Stromal cell of bone marrow (primary cell): ENCODE measurements at places on chromosomes 3 and 15.

- no peak for DNase-seq
These were observed 47.3 kb downstream of the SSUH2 start for GRCh38 chr3:8597219-8597853.

- DNase-seq, result no peak
These were observed 13.5 kb upstream of the DLL4 start for GRCh38 chr15:40915679-40916078.

DNA sequence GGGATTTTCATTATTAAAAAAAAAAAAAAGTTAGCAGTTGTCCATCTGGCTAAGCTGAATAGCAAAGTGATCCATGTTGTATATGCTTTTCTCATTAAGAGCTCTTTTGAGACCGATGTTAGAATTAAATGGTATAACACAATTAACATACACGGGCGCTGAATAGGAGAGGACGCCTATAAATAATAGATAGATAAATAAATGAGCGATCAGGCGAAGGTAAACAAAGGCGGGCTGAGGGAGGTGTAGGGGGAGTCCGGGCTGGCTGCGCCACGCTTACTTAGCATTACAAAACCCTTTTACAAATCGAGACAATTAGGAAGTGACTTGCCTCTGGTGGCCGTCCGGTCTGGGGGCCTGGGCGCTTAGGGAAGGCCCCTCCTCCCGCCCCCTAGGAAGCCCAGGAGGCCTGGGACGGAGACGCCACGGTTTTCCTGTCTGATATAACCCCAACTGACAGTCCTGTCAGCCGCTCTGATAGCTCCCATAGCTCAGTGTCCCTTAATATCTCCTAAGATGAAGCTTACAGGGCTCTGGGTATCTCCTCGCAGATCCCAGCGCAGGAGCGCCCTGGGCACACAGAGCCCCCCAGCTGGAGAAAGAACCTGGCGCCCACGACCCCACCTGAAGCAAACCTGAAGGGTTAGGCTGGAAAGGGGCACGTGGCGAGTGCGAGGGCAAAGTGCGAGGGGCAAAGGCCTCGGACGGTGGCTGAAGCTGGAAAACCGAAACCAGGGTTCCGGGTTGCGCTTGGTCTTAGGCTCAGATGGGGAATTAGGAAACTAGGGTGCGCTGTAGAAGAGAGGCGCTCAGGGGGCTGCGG, 3.6 kb downstream of the SOX14 start:
- DNase-seq, result no peak

DNA sequence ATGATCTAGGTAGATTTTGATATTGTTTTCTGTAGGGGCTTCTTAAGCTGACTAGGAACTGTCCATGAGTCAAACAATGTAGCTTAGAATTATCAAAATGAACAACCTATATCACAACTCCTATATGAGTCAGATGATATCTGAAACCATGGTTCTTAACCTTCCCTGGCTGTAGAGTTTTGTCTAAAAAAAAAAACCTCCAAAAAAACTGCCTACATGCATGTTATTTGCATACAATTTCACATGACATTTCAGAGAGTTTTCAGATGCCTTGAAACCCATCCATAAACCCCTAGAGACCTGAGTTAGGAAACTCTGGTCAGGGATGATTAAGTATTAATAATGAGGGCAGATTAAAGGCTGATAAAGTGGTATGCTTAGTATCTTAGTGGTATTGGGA, 157.0 kb downstream of the CHST2 start:
- DNase-seq, result no peak

DNA sequence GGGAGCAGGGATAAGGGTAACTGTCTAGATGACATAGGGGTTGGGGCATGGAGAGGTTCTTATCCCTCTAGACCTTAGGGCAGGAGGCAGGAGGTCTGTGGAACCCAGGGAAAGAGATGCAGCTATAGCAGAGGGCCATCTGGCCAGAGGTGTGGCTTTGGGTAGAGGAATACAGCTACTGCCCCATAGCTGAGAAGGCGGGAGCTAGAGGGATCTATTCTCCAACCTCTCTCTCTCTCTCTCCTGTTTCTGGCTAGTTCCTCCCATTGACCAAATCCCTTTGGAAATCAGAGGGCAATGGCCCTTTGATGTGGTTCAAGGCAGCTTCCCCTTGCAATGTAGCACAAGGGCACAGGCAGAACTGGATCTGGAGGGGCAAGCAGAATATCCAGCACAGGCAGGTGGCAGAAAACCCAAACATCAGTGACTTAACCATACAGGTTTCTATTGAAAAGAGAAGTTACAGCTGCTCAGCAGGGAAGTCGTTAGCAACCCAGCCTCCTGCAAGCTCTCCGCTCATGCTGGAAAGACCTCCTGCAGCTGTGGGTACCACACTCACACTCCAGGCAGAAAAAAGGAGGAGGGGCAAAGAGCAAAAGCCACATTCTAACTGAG, 22.3 kb upstream of the LMOD3 start:
- no peak for DNase-seq

DNA sequence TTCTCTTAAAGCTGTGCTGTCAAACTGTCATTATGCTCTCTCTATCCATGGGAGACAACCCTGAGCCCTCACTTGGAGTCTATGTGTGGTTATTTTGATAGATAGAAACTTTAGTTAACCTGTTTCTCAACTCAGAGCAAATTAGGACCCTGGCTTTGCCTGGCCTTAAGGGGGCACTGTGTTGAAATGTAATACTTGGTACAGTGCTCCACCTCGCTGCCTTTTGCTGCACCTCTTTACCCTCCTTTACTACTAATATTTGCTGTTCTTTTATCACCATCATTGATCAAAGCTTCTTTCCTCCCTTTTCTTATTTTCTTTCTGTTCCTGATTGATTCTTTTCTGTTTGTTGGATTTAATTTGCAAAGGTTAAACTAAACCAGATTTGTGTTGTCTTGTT, 34.3 kb downstream of the STT3B start:
- DNase-seq, result no peak

- DNase-seq, result no peak
These were observed 483.2 kb upstream of the FRG2C start for GRCh38 chr3:75180945-75181298.

- no peak for DNase-seq
These were observed 14.7 kb upstream of the SYNM start for GRCh38 chr15:99090011-99090699.

- DNase-seq, result no peak
These were observed 49.5 kb upstream of the BCL6 start for GRCh38 chr3:187794731-187795130.

GRCh38 chr3:107857854-107858253, 233.0 kb downstream of the CD47 start:
- no peak for DNase-seq

DNA sequence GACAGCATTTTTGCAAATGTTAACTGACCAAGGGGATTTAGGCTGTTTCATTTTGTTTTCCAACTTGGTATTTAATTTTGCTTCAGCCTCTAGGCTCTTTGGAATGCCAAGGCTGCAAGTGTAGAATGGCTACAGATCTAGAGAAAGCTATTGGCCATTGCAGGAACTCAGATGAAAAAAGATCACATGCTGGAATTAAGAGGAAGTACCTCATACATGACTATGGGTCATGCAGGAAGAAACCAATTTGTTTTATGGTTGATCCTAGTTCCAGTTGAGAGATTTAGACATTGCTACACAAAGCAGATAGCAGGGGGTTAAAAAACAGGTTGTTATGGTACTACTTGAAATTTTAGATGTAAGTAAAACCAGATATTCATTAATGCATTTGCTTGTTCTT, 12.7 kb upstream of the CLDN16 start:
- no peak for DNase-seq

DNA sequence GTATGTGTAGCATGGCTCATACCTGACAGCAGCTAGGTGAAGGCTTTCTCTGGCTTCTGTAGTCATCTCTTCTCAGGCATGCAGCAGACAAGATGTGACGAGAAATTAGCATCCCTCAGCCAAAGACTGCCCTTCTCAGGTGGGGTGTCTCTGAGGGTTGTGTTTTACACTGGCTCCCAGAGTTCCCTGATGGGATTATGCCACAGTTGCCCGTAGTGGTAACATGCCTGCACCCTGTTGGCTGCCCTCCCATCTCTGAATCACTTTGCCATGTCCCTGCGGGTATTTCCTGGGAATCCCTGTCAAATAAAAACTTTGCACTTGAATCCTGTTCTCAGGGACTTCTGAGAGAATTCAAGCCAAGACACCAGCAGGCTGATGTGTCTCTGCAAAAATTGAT, 70.5 kb downstream of the LRTM1 start:
- DNase-seq, result no peak

DNA sequence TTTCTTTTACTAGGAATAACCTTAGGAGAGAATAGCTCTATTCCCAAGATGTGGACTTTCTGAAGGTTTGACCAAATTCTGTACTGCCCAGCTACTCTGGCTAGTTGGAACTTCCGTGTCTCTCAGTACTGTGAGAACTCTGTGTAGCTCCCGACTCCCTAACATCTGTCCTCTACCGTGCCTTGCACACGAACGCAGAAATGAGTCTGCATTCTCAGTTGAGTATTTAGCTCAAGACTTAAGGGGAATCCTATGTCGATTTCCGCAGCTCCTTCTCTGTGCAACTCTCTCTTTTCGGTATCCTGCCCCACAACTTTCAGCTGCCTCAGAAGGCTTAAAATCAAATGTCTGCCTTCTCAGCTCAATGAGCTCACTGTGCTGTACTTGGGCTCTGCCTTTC, 86.7 kb upstream of the EPHB3 start:
- DNase-seq, result no peak

- no peak for DNase-seq
These were observed 89.0 kb downstream of the DHX36 start for GRCh38 chr3:154235330-154235729.

DNA sequence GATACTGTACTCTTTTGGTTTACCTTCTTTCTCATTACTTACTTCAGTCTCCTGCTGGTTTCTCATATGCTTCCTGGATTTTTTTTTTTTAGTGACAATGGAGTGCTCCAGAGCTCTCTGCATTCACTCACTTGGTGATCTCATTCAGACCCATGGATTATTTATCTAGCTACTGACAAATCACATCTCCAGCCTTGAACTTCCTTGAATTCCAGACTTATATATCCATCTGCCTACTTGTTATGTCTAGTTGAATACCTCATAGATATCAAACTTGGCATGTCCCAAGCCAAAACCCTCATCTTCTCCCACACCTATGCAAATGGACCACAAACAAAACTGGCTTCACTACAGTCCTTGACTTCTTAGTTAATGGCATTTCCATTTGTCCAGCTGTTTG, 234.7 kb upstream of the ZPLD1 start:
- no peak for DNase-seq

DNA sequence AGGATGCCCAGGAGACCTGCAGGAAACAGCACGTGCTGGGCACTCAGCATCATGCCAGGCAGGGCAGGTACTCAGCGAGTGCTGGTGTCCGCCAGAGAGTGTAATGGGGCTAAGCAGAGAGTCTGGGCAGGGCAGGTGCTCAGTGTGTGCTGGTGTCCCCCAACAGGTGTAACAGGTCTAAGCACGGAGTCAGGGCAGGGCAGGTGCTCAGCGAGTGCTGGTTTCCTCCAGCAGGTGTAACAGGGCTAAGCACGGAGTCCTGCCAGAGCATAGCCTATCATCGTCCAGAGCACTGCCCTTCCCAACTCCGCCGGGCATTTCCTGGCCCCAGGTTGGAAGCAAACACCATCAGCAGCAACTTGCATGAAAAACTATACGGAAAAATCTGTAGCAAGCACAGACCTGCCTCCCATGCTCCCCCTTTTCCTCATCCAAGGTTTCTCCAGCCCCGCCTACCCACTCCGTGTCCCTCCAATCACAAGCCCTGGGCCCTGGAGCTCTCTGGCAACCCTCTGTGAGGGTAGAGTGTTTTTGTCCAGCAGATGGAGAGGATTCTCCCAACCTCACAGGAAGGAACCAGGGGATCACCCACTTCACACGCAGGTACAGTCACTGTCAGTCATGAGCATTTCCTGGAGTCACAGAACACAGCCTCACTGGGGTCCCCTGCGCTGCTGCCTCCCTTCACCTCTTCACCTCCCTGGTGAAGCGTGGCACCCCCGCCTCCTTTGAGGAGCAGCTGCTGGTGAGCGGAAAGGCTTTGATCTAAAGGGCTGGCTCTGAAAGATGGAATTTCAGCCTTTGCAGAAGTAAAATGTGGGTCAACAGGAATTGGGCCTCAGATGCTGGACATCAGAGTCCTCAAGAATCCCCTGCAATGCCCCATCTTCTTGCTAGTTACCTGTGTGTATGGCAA, 302.5 kb downstream of the OCA2 start:
- DNase-seq, result no peak

DNA sequence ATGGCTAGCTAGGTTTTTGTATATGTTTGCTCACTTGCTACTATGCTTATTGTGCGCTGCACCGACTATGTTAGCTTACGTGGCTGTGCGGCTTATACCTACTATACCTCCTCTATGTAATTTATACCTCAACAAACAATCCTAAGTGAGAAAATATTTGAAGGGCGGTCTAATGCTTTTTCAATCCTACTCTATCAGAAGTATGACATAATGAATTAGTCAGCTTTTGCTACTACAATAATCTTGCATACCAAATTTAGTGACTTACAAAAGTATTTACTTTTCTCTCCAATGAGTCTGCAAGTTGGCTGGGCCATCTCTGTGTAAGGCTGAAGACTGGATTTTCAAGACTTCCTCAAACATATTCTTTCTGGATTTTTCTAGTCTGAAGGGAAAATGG, 391.2 kb upstream of the NECTIN3 start:
- no peak for DNase-seq

DNA sequence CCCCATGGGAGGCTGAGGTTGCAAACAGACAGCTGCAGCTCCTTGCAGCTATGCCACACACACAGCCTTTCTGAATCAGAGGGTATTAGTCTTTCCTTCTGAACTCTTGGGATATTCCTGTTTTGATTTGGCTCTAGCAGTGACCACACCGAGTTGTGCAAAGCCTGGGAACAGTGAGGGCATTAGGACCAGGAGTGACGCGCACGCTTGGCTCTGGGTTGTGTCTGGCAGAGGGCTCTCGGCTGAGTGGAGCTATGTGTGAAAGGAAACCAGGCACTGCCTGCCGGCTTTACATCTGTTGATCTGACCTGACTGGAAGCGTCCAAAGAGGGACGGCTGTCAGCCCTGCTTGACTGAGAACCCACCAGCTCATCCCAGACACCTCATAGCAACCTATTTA, at the start of gene GALNT15:
GALNT15 (plus strand) TSS at position 292 of the 400 bp plus-strand sequence. CDS start 472 bp downstream, outside the sequence.
- peak; percentile 99 for DNase-seq

GRCh38 chr15:88656760-88657221, 18.0 kb downstream of the ISG20 start:
- DNase-seq, result no peak

DNA sequence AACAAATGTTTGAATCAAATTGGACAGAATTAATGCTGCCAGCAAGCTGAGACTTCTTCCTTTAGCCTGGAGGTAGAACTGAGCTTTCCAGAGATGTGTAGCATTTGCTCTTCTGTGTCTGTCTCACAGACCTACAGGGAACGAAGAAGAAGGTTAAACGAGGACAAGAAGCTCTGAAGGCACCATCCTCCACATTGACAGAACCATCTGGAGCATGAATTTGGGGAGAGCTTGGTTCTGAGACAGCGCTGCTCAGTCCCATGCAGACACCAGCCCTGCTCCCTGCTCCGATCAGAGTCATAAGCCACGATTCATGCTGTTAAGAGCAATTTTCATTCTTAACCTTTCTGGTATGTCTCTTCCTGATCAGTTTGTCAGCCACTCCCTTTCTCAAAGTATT, 7.7 kb upstream of the KY start:
- no peak for DNase-seq

- DNase-seq, result no peak
These were observed 986 bp downstream of the KPNA4 start for GRCh38 chr3:160564258-160564911.

GRCh38 chr3:58994746-58995330, 55.0 kb downstream of the CFAP20DC start:
- DNase-seq, result peak; percentile 66
